MM.1S (cell line): ENCODE measurements at places on chromosomes 4 and X.
A peak's percentile ranks its signal among the peaks of the same experiment; 100 is the strongest.

- DNase-seq = no peak
These were observed 26.1 kb upstream of the CXCL13 start for GRCh38 chr4:77579406-77580076.

DNA sequence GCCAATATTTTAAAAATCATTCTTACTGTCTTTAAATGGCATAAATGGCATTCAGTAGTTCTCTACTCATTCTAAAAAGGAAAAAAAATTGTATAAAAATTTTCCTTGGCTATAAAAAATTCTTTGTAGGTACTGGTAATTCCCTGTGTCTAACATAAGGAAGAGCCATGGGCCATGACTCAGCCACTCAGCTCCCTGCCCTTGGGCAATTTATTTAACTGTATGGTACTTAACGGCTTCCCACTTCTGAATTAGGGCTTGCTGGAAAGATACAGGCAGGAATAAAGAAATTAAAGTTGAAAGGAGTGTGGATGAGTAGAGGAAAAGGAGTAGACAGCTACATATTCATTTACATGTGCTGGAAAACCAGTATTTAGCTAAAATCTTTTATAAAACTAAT, 30.6 kb downstream of the ABHD18 start:
- DNase-seq = no peak

- peak; percentile 62 for DNase-seq
These were observed 567.7 kb downstream of the MAGEB5 start for GRCh38 chrX:26783512-26784225.

DNA sequence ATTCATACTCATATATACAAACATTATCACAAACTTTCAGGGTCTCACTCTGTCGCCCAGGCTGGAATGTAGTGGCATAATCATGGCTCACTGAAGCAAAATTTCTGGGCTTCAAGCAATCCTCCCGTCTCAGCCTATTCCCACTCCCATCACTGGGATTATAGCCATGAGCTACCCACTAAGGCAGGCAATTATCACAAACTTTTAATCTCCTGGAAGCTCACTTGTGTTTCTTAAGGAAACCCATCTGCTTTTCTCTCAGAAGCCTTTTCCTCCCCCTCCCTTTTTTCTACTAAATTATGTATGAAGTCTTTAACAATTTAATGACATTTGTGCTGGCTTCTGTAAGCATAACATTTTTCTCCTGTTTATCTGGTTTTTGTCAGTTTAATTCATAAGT, 170.5 kb downstream of the AREG start:
- no peak for DNase-seq
